ENCODE measurements at places on chromosomes 6 and 20.

DNA sequence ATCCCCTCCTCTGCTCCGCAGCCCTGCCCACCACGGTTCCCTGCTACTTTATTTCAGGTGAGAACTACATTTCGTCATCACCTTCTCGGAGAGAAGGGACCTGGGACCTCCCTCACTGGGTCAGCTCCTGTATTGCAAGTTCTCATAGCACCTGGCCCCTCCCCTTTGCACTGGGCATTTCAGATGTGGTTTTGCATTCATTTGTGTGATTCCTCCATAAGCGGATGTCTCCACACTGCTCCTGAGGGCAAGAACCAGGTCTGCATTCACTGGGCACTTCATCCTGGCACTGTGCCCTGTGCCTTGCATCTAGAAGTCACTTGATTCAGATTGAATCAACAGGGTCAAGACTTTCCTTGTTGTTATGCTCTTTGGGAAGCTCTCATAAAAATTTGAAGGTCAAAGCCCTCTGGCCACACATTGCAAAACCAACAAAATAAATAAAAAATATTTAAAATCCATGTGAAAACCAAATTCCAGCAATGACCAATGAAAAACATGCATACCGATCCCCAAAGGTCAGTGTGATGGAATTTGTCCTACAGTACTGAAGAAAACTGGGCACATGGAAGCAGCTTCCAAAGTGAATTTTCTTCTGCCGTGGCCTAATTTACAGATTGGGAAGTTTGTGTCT, 89.1 kb upstream of the F13A1 start:
- peaks cover 31% of the 10 kb centered on the region for H3K27me3 ChIP-seq
- DNase-seq: no peak
- H3K4me1 ChIP-seq: no peaks in the 10 kb centered on the region
- no peaks in the 10 kb centered on the region for H3K36me3 ChIP-seq

DNA sequence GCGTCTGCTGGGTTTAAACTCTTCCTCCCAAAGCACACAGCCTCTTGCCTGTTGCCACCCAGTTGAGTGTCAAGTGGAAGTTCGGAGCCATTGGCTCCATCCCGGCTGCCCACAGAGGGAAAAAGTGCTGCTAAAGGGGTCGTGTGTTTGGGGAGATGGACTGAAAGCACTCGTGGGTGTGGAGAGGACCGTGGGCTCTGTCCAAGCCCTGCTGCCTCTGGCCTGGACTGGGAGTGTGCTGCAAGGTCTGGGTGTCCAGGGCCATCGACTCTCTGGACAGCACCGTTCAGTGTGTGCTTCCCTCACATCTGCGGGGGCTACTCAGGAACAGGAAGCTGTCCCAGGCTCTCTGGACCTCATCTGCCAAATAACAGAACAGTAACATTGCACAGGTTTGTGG, 269.3 kb downstream of the DLL1 start:
- H3K4me1 ChIP-seq: peaks cover 16% of the 10 kb centered on the region
- peaks cover 7% of the 10 kb centered on the region for H3K27me3 ChIP-seq
- no peak overlapping the region for H3K4me3 ChIP-seq

DNA sequence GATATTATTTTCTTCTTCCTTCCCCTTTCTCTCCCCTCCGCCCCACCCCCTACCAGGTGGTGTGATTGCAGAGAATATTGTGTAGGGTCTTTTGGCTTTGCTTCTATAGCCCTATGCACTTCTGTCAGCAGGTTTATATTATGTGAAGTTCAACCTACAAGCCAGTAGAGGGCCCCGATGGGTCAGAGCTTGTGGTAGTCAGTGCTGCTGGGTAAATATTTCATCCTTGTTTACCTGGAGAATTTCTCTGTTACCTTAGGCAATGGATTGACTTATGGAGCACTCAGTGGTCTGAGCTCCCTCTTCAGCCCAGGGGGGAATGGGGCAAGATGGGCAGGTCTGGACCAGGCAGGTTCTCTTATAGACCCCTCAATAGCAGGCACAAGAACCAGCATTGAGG, 720.9 kb downstream of the GRIK2 start:
- no peak overlapping the region for H3K27ac ChIP-seq
- DNase-seq: no peak
- no peaks in the 10 kb centered on the region for H3K36me3 ChIP-seq
- no peaks in the 10 kb centered on the region for H3K27me3 ChIP-seq

DNA sequence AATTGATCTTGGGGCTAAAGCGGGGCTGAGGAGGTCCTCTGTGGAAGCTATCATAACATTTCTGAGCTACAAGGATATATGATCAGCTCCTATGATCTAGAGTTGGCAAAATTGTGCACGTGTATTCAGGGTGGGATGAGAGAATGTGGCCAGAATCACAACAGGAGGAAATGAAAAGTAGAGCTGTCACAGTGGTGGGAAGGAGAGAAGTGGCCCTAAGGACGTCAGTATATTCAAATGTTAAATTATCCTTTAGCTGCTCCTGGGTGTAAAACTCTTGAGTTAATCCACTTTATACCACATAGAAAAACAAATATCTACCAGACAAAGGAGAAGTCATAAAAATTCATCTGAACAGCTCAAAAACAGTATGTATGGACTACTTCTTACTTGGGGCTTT, 14.8 kb upstream of the POPDC3 start:
- H3K4me3 ChIP-seq: no peak overlapping the region
- peaks cover 7% of the 10 kb centered on the region for H3K36me3 ChIP-seq
- H3K27ac ChIP-seq: no peak overlapping the region
- no peaks in the 10 kb centered on the region for H3K27me3 ChIP-seq

DNA sequence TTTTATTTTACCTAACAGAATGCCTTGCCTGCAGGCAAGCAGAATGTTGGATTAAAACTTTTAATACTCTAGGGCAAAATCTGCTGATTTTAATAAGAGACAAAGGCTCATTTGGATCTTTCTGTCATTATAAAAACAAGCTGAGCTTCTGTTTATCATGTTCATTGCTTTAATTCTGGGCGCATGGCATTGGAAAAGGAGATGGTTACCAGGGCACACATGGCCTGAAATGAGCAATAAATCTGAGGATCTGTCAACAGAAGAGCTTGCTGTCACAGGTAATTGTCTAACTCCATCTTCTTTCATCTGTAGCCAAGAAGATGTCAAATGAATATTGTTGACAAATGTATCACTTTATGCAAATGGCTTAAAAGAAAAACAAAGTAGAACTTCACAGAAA, 439.6 kb downstream of the DOK5 start:
- peaks cover 8% of the 10 kb centered on the region for H3K4me1 ChIP-seq
- no peak overlapping the region for H3K4me3 ChIP-seq
- no peaks in the 10 kb centered on the region for H3K27me3 ChIP-seq
- H3K36me3 ChIP-seq: no peaks in the 10 kb centered on the region

DNA sequence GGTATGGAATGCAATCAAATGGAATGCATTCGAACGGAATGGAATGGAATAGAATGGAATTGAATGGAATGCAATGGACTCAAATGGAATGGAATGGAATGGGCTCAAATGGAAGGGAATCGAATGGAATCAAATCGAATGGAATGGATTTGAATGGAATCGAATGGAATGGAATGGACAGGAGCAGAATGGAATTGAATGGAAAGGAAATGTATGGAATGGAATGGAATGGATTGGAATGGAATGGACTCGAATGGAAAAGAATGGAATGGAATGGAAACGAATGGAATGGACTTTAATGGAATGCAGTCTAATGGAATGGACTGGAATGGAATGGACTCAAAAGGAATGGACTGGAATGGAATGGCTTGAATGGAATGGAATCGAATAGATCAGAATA, 18.3 kb upstream of the DEFB115 start:
- no peaks in the 10 kb centered on the region for H3K36me3 ChIP-seq
- H3K4me3 ChIP-seq: no peak overlapping the region
- no peaks in the 10 kb centered on the region for H3K4me1 ChIP-seq

DNA sequence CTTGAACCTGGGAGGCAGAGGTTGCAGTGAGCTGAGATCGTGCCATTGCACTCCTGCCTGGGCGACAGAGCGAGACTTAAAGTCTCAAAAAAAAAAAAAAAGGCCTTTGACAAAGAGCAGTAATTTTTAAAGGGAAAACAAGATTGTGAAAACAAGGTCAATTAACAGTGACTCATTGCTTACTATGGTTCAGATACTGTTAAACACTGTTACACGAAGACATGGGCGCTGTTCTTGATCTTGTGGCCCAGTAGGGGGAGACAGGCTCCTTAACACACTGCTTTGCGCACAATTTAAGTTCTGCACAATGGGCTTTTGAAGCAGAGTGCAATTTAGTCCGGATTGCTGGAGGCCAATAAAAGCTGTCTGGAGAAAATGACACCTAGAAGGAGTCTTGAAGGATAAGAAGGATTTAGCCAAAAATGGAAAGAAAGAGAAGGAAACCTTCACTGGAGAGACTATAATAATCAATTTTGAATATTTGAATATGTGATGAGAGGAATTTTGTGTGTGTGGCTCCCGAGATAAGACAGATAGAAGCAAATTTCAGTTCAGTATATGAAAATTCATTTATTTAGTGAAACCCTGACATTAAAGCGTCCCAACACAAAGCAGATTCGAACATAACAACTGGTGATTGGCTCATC, 6.0 kb upstream of the LATS1 start:
- H3K27ac ChIP-seq: no peak overlapping the region
- H3K27me3 ChIP-seq: no peaks in the 10 kb centered on the region
- no peak overlapping the region for H3K4me3 ChIP-seq

DNA sequence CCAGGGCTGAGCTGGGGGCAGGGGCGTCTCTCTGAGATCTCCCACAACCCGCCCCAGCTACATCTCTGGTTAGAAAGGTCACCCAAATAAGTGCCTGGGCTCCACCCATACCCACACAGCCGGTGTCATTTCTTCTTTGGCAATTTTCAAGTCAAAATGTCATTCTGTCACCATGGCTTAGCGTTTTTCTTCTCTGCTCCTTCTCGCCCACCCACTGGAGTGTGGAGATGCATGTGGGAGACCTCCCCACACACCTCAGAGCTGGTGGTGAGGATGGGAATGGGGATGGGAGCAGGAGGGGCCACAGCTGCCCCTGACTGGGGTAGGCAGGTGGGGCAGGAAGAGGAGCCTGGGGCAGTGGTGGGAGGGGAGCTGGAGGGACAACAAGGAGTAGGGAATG, 63.1 kb downstream of the CPNE5 start:
- H3K4me1 ChIP-seq: peaks cover 16% of the 10 kb centered on the region
- no peak overlapping the region for H3K4me3 ChIP-seq
- peaks cover 29% of the 10 kb centered on the region for H3K27me3 ChIP-seq
- no peak for DNase-seq

DNA sequence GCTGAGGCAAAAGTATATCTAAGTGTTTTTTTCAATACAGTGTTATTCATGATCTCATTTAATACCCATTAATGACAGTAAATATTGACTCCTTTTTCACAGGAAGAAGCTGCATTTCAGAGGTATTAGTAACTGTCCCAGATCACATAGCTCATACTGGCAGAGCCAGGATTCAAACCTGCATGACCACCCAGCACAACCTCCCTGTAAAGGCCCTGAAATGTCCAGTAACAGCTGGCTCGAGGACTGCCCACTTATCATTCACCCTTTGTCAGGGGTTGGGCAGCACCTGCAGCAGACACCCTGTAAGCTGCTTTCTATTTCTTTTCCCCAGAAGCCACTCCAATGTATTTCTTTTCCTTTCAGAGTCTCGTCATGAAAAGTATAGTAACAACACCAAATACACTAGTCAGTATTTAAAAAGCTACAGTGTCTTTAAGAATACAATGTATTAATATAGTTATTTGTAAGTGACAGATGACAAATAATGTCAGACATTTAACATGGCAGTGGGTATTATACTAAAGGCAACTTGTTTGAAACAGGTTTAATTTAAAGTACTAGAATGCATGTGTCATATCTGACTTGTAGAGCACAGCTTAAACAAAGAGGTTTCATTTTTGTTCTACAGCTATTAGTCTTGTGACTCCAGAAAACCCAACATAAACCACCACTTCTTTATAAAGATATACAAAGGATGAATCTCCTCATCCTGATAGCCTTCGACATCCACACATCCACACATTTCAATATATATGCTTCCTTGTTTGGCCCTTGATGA, 841.6 kb upstream of the GJE1 start:
- DNase-seq: no peak
- peaks cover 4% of the 10 kb centered on the region for H3K36me3 ChIP-seq
- H3K4me3 ChIP-seq: no peak overlapping the region
- no peaks in the 10 kb centered on the region for H3K4me1 ChIP-seq
- H3K27me3 ChIP-seq: no peaks in the 10 kb centered on the region
- no peak overlapping the region for H3K27ac ChIP-seq

GRCh38 chr6:133769463-133769862, 119.5 kb upstream of the TCF21 start:
- no peaks in the 10 kb centered on the region for H3K27me3 ChIP-seq
- H3K36me3 ChIP-seq: no peaks in the 10 kb centered on the region
- no peak overlapping the region for H3K4me3 ChIP-seq
- no peak for DNase-seq
- H3K4me1 ChIP-seq: peaks cover 27% of the 10 kb centered on the region

GRCh38 chr6:103854059-103854458, 1005.7 kb downstream of the HACE1 start:
- H3K36me3 ChIP-seq: no peaks in the 10 kb centered on the region
- no peak overlapping the region for H3K4me3 ChIP-seq
- peaks cover 4% of the 10 kb centered on the region for H3K4me1 ChIP-seq
- H3K27me3 ChIP-seq: no peaks in the 10 kb centered on the region
- DNase-seq: no peak

- peaks cover 4% of the 10 kb centered on the region for H3K36me3 ChIP-seq
- no peak overlapping the region for H3K27ac ChIP-seq
- H3K4me3 ChIP-seq: no peak overlapping the region
- DNase-seq: no peak
These were observed 329.7 kb downstream of the CD83 start for GRCh38 chr6:14447240-14447639.

DNA sequence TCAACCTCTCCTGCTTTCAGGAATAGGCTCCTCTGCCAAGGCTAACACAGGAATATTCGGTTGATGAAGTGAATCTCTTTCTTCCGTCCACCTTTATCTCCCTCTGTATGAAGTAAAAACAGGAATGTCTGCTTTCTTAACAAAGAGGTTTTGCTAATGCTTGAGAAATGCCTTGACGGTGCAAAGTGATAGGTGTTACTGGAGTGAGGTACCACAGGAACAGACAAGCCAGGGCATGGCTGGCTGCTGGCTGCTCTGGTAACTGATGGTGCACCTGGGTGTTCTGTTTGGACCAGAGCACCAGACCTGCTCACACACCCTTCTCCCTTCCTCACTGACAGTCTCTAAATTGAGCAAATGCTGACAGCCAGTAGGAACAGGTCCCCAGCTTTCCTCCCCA, 174.0 kb upstream of the FBXL4 start:
- no peaks in the 10 kb centered on the region for H3K4me1 ChIP-seq
- peaks cover 22% of the 10 kb centered on the region for H3K27me3 ChIP-seq
- H3K36me3 ChIP-seq: no peaks in the 10 kb centered on the region
- no peak overlapping the region for H3K4me3 ChIP-seq

DNA sequence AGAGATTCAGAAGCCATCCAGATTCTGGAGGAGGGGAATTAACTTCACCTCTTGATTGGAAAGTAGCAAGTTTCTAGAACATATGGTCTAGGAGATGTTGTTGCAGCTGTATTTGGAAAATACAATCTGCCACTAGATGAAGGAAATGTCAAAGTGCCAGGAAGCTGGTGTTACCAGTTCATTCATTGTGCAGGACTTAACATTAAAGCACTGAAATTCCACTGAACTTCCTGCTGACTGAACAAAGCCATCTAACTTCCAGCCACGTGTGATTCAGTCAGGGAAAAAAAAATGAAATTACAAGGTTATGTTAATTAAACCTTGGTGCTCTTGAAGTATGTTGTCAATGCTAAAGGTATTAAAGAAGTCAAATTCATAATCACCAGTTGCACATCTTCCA, 321.5 kb upstream of the SASH1 start:
- H3K27me3 ChIP-seq: no peaks in the 10 kb centered on the region
- no peak overlapping the region for H3K4me3 ChIP-seq
- no peaks in the 10 kb centered on the region for H3K4me1 ChIP-seq
- no peak for DNase-seq

Measured in mesothelial cell of epicardium (in vitro differentiated cells).